Fibroblast of skin of left biceps (primary cell): ENCODE measurements at places on chromosomes 1 and 21.

DNA sequence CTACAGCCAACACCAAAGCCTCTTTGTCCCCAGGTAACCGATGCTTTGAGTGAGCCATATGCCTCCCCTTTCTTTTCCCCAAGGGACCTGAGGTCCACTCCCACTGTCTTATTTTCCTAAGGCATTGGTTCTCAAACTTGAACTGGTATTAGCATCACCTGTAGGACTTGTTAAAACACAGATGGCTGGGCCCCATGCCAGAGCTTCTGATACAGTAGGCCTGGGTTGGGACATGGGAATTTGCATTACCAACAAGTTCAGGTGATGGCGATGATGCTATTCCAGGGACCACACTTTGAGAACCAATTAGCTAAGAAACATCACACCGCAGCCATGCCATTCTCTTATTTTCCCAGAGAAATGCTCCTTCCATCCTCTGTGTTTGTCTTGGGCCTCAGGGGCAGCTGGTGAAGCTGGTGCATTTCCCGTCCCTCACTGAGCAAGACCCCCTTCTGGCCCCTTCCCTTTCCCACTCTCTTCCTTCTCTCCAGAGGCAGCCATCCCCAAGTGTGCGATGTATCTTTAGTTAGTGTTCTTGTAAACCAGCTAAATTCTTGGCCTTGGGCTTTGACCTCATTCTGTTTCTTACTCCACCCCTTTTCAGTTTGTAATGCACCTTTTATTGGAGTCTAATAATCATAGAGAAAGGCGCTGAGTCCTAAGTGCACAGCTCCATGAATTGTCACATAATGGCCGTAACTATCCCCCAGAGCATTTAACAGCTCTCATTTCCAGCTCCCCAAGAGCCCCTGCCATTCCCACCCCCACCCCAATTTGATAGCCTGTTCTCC, 14.2 kb upstream of the TTC22 start:
- DNase-seq, result no peak

- no peak for DNase-seq
Observed at GRCh38 chr1:35615440-35615839, 25.9 kb downstream of the PSMB2 start.

- DNase-seq, result peak; percentile 73
Observed at GRCh38 chr1:201895913-201896807, 7.5 kb downstream of the SHISA4 start.

GRCh38 chr1:174837386-174837785, 162.4 kb upstream of the CACYBP start:
- no peak for DNase-seq

- no peak for DNase-seq
Observed at GRCh38 chr1:201100169-201100930, 11.9 kb downstream of the CACNA1S start.

GRCh38 chr1:203771901-203772301, 6.9 kb downstream of the LAX1 start:
- no peak for DNase-seq

- no peak for DNase-seq
Observed at GRCh38 chr21:26127918-26128317, 42.7 kb downstream of the APP start.

- DNase-seq, result no peak
Observed at GRCh38 chr1:10401281-10401680, 2.4 kb downstream of the PGD start.

- DNase-seq, result no peak
Observed at GRCh38 chr1:6347641-6348487, 45.7 kb downstream of the ACOT7 start.

- DNase-seq, result peak; percentile 50
Observed at GRCh38 chr1:113860891-113861290, 10.6 kb downstream of the PTPN22 start.

DNA sequence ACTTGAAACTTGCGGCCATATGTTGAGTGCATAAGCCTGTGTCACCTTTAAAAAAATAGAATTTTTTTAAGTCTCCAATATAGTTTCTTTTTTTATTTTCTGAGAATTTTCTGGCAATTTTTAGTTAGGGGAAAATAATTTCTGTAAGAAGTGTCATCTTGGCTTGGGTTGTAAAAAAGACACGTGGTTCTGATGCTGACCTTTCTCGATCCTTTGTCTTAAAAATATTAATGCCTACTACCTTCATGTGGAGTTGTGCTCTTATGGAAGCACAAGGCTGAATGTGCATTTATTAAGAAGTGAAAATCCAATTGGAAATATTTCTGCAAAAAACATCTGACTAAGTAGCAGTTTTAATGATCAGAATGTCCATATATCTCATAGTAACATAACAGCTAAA, 3.5 kb downstream of the ELAVL4 start:
- no peak for DNase-seq

DNA sequence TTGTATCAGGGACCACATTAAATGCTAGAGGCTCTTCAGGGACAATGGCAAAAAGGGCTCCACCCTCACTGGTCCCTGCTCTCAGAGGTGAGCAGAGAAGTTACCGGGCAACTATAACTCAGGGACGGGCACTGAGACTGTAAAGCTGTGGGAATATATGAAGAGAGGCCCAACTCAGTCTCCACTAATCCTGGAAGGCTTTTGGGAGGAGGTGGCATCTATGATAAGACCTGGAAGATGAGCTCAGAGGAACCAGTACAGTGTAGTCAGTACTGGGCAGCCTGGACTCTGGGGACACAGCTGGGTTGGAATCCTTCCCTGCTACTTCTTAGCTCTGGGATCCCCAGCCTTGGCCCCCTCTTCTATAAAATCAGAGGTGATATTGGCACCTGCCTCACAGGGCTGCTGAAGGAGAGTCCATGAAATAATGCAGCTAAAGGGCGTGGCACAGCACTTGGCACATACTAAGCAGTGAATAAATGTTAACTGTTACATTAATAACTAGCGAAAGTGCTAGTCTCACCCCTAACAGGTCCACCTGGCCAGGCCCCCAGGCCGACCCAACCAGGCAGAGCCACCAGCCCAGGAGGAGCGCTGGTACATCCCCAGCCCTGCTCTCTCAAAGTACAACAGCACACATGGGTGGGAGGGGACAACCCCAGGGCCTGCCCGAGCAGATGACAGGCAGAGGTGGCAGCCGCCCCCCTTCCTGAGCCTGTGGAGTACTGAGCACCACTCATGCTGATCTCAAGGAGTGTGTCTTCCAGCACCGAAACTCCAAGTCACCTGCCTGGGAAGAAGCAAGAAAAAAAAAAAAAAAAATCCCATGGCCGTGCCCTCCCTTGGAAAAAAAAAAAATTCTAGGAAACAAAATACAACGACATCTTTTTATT, 62.7 kb downstream of the CASZ1 start:
- no peak for DNase-seq

DNA sequence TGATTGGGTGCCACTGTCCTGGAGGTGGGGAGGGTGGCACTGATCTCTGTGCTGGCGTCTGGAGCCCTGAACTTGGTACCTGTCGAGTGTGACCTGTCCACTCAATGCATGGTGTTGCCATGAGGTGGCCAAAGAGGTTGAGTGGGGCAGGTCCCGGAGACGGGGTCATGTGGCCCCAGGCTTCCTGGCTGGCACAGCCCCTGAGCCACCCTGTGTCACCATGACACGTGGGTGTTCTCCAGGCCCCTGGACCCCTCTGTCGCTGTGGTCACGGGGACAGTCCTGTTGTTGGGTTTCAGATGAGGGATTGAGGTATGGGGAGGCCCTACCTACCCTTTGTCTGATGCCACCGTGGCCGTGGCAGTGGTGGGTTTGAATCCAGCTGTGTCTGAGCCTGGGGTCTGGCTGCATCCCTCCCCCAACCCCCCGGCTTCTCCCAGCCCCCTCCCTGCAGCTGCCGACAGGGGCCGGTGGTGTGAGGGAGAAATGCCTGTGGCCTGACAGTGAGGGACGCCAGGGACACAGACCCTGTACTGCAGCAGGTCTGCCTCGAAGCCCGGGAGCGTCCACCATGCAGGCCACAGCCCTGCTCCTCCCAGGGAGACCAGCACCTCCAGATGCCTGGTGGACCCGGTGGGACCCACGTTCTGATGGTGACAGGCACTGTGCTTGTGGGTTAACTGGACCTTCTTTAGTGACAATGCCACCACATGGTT, 12.0 kb downstream of the TRPM2 start:
- DNase-seq, result no peak

- peak; percentile 43 for DNase-seq
Observed at GRCh38 chr1:206589206-206589605, 23.1 kb downstream of the EIF2D start.

GRCh38 chr1:217078078-217078690, 355.0 kb upstream of the ESRRG start:
- DNase-seq, result no peak

- DNase-seq, result no peak
Observed at GRCh38 chr1:220528679-220529501, 954 bp downstream of the MARK1 start.

GRCh38 chr1:31628931-31629556, 11.6 kb downstream of the HCRTR1 start:
- DNase-seq, result no peak

- no peak for DNase-seq
Observed at GRCh38 chr21:35191128-35191527, 142.0 kb upstream of the RUNX1 start.

- no peak for DNase-seq
Observed at GRCh38 chr1:65075123-65075976, 72.7 kb upstream of the AK4 start.

DNA sequence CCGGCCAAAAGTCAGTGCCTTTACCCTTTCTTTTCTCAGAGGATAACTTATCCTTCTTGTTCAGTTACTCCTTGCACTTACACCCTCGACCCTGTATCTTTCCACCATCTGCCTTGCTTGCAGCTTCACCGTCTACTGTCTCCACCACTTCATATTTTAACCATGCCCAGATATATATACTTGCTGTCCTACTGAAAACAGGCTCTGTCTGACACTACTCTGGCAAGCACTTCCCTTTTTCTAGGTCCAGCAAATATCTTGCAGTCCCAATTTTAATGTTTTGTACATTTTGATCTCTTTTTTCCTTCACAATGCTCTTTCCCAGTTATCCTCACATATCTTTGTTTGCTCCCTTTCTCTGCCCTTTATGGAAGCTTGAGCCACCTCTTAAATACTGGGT, 308.6 kb downstream of the TPR start:
- DNase-seq, result no peak

DNA sequence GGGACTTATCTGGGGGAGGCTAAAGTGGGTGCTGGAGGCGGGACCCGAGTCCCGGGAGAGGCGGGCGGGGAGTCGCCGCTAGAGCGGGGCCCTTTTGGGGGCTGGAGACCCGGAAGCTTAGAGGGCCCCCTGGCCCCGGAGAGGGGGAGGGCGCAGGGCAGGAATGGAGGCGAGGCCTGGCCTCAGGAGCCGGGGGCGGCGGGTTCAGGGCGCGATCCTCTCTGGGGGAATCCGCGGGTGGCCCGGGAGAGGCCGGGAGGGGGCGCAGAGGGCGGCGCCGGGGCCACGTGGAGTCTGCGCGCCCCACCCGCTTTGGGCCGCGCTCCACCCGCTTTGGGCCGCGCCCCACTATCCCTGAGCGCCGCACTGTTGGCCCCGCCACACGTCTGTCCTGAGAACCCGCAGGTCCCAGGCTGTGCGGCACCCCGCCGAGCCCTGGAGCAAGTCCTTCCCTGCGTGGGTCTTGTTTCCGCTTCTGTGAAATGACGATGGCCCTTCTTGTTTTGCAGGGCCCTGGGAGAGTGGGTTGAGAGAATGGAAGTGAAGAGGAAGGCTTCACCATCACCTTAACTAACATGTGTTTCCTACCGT, 84.4 kb downstream of the NKAIN1 start:
- peak; percentile 29 for DNase-seq

GRCh38 chr21:16870103-16870502, 642.7 kb upstream of the CXADR start:
- DNase-seq, result peak; percentile 3

GRCh38 chr1:26293911-26294463, 12.4 kb downstream of the UBXN11 start:
- no peak for DNase-seq

- no peak for DNase-seq
Observed at GRCh38 chr1:172885971-172886370, 164.8 kb downstream of the TNFSF18 start.

DNA sequence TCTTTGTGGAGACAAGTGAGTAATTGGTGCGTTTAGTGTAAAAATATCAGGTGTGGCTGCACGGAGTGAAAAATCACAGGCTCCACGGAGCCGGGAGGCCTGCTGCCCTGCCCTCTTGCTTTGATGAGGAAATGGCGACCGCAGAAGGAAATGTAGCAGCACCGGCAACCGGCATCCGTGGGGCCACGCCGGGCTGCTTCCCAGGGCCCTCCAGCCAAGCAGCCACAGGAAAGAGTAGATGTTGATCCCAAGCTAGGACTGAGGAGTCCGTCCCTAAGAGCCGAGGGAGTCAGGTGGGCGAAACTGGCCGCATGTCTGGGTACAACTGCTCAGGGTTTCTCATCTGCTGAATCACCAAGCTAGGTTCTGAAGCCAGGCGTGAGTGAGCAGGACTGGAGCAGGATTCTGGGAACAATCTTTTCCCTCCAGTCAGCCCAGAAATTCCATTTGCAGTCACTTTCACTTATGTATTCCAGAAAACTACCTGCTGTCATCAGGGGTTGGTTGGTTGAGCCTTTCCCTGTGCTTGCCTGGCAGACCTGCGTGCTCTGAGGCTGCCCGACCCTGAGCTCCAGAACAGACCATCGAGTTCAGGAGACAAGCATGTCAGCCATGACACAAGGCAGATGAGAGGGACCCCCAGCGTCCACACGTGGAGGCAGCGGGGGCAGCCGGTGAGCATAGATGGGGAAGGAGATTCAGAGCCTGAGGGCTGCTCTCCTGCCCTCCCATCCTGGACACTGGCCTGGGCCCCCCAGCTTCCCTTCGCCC, 5.8 kb upstream of the ITGB2 start:
- DNase-seq, result no peak

DNA sequence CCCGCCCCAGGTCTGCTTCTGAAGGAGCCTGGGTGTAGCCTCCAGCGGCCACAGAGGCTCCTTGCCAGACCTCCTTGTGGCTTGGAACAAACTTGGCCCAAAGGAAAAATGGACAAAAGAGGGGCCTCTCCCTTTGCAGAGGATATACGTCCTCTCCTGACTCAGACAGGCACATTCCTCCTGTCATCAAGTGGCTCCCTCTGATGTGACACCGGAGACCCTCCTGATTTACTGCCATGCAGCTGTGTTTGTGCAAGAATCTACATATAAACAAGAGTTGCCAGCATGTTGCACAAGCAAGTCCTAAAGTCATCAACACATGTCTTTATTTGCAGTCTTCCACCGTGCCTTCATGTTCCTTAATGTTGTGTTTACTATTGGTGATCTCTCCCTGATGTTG, 54.1 kb upstream of the F3 start:
- DNase-seq, result peak; percentile 23

DNA sequence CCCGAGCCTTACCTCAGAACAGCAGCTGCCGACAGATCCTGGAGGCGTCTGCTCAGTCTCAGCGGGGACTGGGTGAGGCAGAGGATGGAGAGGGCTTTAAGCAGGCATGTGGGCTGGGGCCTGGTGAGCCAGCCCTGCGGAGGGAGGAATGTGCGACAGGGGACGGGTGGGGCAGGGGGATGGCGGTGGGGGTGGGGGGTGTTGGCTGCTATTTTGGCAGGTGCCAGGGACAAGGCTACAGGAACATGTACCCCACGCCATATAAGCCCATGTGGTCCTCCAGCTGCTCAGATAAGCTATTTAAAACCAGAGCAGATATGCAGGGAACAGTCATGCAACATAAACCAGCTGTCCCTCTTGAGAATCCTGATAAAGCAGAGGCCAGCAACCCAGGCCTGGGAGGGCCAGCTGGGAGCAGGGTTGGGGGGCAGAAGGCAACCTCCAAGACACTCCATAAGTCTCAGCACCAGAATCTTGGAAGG, at the start of gene TNNT2:
Gene TNNT2 (minus strand): TSS at position 70 of the 482 bp plus-strand sequence. CDS start 4,426 bp downstream, outside the sequence.
- DNase-seq, result no peak
